Muscle of leg (tissue), 16 donors: ENCODE measurements at places on chromosomes 13 and 19.

DNA sequence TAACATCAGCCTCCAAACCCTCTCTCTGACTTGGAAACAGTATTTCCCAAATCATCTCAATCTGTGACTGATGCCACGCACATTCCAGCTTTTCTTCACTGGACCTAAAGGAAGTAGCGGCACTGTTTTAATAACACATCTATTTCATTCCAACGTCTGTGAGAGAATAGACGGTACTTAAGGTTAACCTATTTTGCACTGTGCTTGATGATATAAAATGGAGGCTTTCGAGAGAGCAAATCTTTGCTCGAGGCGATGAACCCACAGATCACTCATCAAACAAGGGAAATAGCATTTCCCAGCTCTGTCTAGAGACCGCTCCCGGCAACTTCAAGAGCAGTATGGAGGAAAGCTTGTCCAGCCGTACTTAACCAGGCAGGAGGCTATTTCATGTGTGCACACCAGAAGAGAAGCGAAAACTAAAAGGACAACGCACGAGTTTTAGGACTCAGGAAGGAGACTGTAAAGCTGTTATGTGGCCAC is 2.9 kb downstream of the UBL3 start:
- no peaks in the 10 kb centered on the region for H3K4me1 ChIP-seq
- peak overlapping the region; percentile 84 for H3K27ac ChIP-seq
- peak; percentile 72 for DNase-seq
- H3K27me3 ChIP-seq, result no peaks in the 10 kb centered on the region
- H3K36me3 ChIP-seq, result no peaks in the 10 kb centered on the region
- peak overlapping the region; percentile 49 for H3K4me3 ChIP-seq

DNA sequence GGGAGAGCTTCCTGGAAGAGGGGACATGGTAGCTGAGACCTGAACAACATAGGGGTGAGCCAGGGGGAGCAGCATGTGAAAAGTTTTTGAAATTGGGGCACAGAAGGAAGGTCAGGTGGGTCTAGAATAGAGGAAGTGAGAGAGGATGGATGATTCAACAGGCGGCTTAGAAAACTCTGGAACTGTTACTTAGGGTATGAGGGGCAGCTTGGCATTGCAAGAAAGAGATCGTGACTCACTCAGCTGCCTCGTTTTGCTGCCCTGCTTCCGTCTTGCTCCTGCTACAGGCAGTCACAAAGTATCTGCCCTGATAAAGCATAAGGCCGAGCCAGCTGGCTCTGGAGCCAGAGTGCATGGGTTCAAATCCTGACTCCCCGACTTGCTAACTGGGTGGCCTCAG is 1.3 kb upstream of the CEACAM20 start:
- DNase-seq, result no peak
- no peaks in the 10 kb centered on the region for H3K27me3 ChIP-seq
- no peak overlapping the region for H3K27ac ChIP-seq
- H3K36me3 ChIP-seq, result no peaks in the 10 kb centered on the region

DNA sequence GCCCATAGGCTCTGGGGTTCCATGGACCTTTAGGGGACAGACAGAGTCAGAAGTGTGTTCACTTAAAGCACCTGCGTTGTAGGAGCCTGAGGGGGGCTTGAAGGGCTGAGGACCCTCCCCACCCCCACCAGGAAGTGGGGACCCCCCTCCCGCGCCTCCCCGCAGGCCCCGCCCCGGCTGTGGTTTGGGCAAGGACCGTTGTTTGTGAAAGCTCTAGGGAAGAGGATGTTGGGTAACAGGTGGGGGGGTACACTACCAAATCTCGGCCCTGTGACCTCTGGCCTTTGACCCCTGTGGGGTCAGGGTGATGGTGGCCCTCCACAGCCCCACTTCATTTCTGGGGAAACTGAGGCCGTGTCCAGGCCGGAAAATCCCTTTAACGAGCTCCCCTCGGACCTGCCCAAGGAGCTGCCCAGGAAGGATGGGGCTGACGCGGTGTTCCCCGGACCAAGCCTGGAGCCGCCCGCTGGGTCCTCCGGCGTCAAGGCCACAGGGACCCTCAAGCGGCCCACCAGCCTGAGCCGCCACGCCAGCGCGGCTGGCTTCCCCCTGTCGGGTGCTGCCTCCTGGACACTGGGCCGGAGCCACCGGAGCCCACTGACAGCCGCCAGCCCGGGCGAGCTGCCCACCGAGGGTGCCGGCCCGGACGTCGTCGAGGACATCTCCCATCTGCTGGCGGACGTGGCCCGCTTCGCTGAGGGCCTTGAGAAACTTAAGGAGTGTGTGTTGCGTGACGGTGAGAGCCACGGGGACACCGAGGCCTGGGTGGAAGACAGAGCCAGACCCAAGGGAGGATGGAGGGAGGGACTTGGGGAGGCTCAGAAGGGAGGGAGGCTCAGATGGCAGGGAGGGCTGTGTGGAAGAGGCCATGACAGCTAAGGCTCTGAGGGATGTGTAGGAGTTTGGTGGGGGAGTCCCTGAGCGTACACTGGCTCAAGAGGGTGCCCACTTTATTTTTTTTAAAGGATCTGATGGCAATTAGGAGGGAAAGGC is 1.3 kb downstream of the ARHGAP45 start:
- DNase-seq, result no peak
- no peak overlapping the region for H3K27ac ChIP-seq
- H3K4me1 ChIP-seq, result peaks cover 43% of the 10 kb centered on the region
- no peaks in the 10 kb centered on the region for H3K36me3 ChIP-seq

DNA sequence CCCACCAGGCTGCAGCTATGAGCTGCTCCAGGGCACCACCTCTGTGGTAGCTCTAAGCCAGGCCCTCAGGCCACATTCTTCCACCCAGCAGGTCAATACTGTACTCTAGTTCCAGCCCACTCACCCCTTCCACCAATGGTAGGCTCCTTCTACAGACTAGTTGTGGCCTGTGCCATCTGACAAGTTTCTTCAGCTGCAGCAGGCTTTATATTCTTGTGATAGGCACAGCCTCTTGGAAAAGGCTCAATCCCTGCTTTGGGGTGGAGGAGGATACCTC is 8.5 kb downstream of the MICU2 start:
- no peak overlapping the region for H3K4me3 ChIP-seq
- DNase-seq, result no peak
- H3K4me1 ChIP-seq, result peaks cover 5% of the 10 kb centered on the region
- no peaks in the 10 kb centered on the region for H3K27me3 ChIP-seq

GRCh38 chr13:50509771-50510441 is 333.6 kb downstream of the DLEU7 start:
- no peak for DNase-seq
- H3K4me1 ChIP-seq, result peaks cover 20% of the 10 kb centered on the region
- no peak overlapping the region for H3K4me3 ChIP-seq

GRCh38 chr13:94620286-94620896 is 18.7 kb downstream of the GPR180 start:
- H3K36me3 ChIP-seq, result peaks cover 17% of the 10 kb centered on the region
- H3K27ac ChIP-seq, result no peak overlapping the region
- DNase-seq, result peak; percentile 21
- no peak overlapping the region for H3K4me3 ChIP-seq

GRCh38 chr19:45087531-45087930 is 5.4 kb upstream of the PPP1R37 start:
- H3K4me1 ChIP-seq, result peaks cover 11% of the 10 kb centered on the region
- DNase-seq, result no peak
- H3K4me3 ChIP-seq, result no peak overlapping the region
- no peak overlapping the region for H3K27ac ChIP-seq
- H3K36me3 ChIP-seq, result peaks cover 38% of the 10 kb centered on the region
- H3K27me3 ChIP-seq, result no peaks in the 10 kb centered on the region

- DNase-seq, result peak; percentile 10
- H3K27ac ChIP-seq, result no peak overlapping the region
- H3K4me1 ChIP-seq, result peaks cover 3% of the 10 kb centered on the region
- H3K4me3 ChIP-seq, result no peak overlapping the region
- no peaks in the 10 kb centered on the region for H3K27me3 ChIP-seq
These were observed 145.7 kb downstream of the PCCA start for GRCh38 chr13:100234524-100235136.

GRCh38 chr13:66994097-66994496 is 236.0 kb downstream of the PCDH9 start:
- H3K27me3 ChIP-seq, result no peaks in the 10 kb centered on the region
- peak overlapping the region; percentile 20 for H3K4me3 ChIP-seq
- no peak overlapping the region for H3K27ac ChIP-seq

DNA sequence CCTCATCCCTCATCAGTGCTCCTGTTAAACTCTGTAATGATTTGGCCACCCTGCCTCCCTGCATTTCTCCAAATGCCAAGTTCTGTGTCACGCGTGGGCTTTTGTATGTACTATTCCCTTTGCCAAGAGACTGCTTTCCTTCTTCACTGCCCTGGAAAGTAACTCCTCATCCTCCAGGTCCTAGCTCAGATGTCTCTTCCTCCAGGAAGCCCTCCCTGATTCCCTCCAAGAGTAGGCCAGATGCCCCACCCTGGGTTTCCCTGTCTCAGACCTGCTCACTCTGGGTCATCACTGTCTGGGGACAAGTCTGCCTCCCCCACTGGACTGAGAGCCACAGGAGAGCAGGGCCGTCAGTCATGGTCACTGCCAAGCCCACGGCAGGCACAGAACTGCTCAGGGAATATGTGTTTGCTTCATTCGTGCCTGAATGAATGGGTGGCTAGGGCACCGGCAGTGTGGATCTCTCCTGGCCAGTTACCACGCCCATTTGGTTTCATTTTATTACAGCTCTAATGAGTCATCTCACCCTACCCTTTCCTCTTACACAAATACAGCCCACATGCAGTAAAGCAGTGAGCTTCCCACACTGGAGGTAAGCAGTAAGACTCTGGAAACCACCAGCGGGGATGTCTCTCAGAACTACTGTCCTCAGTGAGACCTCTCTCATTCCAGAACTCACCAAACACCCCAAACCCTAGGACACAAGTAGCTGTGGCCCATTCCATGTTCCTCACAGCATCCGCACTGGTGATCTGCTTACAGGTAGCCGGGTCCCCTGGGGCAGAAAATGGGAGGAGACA is 12.1 kb upstream of the GPR4 start:
- DNase-seq, result no peak
- H3K4me1 ChIP-seq, result peaks cover 7% of the 10 kb centered on the region
- no peak overlapping the region for H3K4me3 ChIP-seq
- no peaks in the 10 kb centered on the region for H3K27me3 ChIP-seq
- peaks cover 41% of the 10 kb centered on the region for H3K36me3 ChIP-seq

GRCh38 chr19:18701250-18701608 is 17.7 kb downstream of the CRTC1 start:
- DNase-seq, result no peak
- H3K27me3 ChIP-seq, result no peaks in the 10 kb centered on the region
- peak overlapping the region; percentile 73 for H3K27ac ChIP-seq
- peak overlapping the region; percentile 29 for H3K4me3 ChIP-seq
- H3K4me1 ChIP-seq, result peaks cover 33% of the 10 kb centered on the region

DNA sequence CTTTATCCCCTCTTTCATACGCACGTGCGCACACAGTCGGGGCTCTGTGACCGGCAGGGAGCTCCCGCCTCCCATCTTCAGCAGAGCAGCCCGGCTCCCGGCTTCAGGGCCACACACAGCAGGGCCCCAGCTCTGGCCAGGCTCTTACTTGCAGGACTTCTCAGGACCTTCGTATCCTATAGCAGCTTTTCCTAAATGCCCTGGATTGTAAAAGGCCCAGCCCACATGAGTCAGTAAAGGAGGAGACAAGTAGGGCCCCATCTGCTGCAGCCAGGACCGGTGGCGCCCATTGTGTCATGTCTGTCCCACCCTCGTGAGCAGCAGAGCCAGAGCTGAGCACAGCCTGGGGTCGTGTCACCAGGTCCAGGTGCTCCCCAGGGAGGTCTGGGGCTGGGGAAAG is 107.6 kb upstream of the VSTM2B start:
- no peaks in the 10 kb centered on the region for H3K36me3 ChIP-seq
- peaks cover 24% of the 10 kb centered on the region for H3K4me1 ChIP-seq
- no peak overlapping the region for H3K27ac ChIP-seq
- peaks cover 2% of the 10 kb centered on the region for H3K27me3 ChIP-seq

- no peaks in the 10 kb centered on the region for H3K36me3 ChIP-seq
- no peak overlapping the region for H3K27ac ChIP-seq
- H3K4me1 ChIP-seq, result no peaks in the 10 kb centered on the region
- no peak overlapping the region for H3K4me3 ChIP-seq
- no peaks in the 10 kb centered on the region for H3K27me3 ChIP-seq
- DNase-seq, result no peak
These were observed 263.3 kb downstream of the COG6 start for GRCh38 chr13:39918620-39919236.

DNA sequence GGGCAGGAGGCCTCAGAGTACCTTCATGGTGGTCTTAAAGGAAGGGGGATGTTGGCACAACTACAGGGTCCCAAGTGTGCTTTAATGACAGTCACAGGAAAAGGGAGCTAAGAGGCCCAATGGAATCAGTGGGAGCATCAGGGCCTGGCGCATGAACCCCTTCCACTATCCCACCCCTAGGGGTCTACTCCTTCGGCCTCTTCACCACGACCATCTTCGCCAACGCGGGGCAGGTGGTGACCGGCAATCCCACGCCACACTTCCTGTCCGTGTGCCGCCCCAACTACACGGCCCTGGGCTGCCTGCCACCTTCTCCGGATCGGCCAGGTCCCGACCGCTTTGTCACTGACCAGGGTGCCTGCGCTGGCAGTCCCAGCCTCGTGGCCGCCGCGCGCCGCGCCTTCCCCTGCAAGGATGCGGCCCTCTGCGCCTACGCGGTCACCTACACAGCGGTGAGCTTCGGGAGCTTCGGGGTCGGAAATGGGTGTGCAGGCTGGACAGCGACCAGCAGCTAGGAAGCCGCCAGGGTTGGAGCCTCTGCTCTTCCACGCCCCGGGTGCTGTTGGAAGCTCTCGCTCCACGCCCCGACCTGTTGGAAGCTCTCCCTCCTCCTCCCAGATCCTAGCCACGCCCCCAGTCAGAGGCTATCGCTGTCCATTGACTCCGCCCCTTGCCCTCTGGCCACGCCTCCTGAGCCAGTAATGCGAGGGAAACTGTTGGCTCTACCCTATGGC is 6.0 kb downstream of the PLPPR2 start:
- H3K36me3 ChIP-seq, result peaks cover 30% of the 10 kb centered on the region
- no peak for DNase-seq
- H3K27ac ChIP-seq, result no peak overlapping the region
- no peak overlapping the region for H3K4me3 ChIP-seq

- DNase-seq, result no peak
- no peak overlapping the region for H3K4me3 ChIP-seq
- H3K27me3 ChIP-seq, result no peaks in the 10 kb centered on the region
- H3K4me1 ChIP-seq, result no peaks in the 10 kb centered on the region
These were observed 26.0 kb downstream of the TM9SF2 start for GRCh38 chr13:99527301-99527700.

- DNase-seq, result no peak
- H3K36me3 ChIP-seq, result peaks cover 66% of the 10 kb centered on the region
- no peaks in the 10 kb centered on the region for H3K27me3 ChIP-seq
These were observed 8.0 kb downstream of the MAP2K2 start for GRCh38 chr19:4115818-4116385.

GRCh38 chr13:39133781-39134180 is 95.5 kb downstream of the NHLRC3 start:
- no peak for DNase-seq
- H3K27ac ChIP-seq, result no peak overlapping the region
- no peaks in the 10 kb centered on the region for H3K4me1 ChIP-seq
- H3K36me3 ChIP-seq, result no peaks in the 10 kb centered on the region
- H3K4me3 ChIP-seq, result no peak overlapping the region
- no peaks in the 10 kb centered on the region for H3K27me3 ChIP-seq
